ENCODE measurements at places on chromosomes 6 and 20. TPM values are rescaled to one million over a fixed set of nuclear protein-coding genes. Genes with fewer than 3 reads are reported as not detected.

Gene SLA2
- total RNA-seq = not detected

Gene OOEP
- total RNA-seq = not detected

Gene GPR6
- not detected for total RNA-seq

Gene FRK
- total RNA-seq = 1.4 TPM

Gene PTCHD4
- 2.0 TPM for total RNA-seq

Gene EDEM2
- total RNA-seq = 32.9 TPM

Gene PNLDC1
- 0.81 TPM for total RNA-seq

Gene MROH8
- 1.3 TPM for total RNA-seq

Gene HAO1
- not detected for total RNA-seq

Gene VSTM2L
- total RNA-seq = 1.9 TPM

Gene CFAP61
- not detected for total RNA-seq
